CD14-positive monocyte (primary cell): ENCODE measurements at places on chromosomes 16 and 17.

DNA sequence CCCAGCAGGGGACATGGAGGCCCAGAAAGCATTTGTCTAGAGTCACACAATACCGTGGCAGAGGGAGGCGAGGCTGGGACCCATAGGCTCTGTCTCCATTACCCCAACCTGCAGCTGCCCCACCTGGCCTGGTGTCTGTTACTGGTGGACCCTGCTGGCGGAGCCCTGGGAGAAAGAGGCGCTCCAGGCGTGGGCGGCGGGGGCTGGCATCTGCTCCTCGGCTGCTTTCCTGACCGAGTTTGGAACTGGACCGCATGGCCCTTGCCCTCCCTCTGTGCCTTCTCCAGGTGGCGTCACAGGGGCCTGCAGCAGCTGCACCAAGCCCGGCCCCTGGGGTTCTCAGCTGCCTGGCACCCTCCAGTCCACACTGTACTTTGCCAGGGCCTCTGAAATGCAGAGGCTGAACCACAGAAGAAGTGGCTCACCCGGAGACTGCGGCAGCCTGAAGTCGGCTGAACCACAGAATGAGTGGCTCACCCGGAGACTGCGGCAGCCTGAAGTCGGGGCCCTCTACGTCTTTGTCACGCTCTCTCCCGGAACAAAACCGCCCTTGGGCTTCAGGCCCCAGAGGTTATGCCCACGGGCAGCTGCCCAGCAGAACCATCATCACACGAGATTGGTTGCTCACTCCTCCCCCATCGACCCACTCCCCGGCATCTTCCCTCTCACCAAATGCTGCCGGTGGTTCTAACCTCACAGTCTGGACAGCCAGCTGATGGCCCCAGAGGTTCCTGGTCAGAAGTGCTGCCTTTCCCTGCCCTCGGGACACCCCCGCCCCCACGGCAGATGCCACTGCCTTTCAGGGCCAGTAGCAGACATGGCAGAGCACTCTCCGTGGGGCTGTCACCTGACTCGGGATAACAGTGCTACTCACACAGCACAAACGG is 20.2 kb downstream of the CBFA2T3 start:
- peak; percentile 56 for DNase-seq

DNA sequence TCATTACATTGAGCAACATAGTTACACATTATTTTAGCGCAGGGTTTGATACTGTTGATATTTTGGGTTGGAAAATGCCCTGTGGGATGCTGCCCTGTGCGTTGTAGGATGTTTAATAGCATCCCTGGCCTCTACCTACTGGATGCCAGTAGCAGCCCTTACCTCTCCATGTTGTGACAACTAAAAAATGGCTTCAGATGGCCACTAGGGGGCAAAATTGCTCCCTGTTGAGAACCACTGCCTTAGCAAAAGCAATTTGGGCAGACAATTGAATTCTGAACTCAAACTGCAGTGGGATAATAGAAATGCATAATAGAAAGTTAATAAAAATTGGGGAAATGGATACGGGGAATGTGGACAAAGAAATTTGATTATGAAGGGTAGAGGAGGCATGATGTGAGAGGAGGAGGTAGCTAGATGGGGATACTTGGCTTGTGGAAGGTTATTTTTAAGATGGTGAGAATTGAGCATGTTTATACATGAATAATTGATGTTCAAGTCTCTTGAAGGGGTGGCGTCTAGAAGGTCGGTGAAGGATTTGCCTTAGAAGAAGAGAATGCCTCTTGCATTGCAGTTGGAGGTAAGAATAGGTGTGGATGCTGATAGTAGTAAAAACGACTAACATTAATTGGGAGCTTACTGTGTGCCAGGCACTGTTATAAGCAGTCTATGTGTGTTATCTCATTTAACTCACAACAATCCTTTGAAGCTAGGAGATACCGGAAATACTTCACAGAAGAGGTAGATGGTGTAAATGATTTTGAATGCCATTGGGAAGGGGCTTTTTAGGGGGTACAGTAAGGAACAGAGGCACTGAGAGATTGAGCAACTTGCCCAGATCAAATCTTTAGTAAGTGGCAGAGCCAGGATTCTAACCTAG is 19.0 kb downstream of the HEATR9 start:
- peak; percentile 45 for DNase-seq

DNA sequence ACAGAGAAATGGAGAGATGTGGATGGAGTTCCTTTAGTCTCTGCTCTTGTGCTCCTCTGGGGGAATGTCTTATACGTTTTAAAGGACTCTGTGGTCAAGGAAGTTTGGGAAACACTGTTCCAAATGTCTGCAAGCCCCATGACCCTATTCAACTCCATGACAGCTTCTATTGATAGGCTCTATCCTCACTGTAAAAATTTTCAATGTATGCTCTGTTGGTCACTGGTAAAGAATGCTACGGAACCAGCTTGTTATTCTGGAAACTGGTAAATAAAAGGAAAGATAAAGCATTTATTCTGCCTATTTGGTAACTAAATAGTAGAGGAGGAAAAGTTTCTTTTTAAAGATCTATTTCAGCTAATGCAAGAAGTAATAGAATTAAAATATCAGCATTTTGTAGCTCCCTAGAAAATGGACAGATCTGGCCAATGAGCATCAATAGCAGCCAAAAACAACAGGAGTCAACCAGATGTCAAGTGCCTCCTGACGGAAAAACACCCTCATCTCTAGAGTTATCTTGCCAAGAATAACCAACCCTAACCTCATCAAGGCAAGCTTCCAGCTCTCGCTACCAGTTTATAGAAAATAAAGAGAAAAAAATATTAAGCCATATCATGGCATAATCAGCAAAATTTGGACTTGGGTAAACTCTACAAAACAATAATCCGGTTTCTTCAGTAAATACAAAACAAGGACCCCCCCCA is 16.1 kb downstream of the GDE1 start:
- no peak for DNase-seq

DNA sequence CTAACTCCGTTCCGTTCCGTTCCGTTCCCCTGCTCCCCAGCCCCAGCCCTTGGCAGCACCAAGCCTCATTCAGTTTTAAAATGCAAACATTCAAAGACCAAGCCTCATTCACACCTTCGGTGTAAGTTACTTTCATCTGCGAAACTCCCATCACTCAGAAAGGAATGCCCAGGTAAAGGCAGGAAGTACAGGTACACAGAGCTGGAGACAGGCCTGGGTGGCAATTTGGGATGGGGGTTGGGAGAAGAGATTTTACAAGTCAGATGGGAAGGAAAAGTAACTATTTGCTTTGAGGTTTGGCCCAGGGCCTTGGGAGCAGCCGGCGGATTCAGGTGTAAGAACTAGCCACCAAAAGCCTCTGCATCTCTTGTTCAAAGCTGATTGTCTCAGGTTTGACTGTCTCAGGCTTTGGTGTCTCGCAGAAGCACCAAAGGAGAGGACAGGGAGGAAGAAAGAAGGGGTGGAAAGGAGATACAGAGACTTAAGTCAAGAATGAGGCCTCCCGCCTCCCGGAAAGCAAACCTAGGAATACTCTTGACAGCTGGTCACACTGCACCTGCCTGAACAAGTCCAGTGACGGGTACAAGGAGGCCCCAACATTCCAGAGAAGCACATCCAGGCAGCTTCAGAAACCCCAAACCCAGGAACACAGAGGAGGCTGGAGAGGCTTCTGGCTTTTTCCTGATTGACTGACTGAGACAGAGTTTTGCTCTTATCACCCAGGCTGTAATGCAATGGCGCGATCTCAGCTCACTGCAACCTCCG is 54.7 kb downstream of the NXN start:
- DNase-seq, result no peak

GRCh38 chr17:2157081-2157480 is 102.2 kb downstream of the HIC1 start:
- peak; percentile 77 for DNase-seq

- no peak for DNase-seq
Observed at GRCh38 chr17:33200587-33200986, 92.5 kb downstream of the ASIC2 start.

DNA sequence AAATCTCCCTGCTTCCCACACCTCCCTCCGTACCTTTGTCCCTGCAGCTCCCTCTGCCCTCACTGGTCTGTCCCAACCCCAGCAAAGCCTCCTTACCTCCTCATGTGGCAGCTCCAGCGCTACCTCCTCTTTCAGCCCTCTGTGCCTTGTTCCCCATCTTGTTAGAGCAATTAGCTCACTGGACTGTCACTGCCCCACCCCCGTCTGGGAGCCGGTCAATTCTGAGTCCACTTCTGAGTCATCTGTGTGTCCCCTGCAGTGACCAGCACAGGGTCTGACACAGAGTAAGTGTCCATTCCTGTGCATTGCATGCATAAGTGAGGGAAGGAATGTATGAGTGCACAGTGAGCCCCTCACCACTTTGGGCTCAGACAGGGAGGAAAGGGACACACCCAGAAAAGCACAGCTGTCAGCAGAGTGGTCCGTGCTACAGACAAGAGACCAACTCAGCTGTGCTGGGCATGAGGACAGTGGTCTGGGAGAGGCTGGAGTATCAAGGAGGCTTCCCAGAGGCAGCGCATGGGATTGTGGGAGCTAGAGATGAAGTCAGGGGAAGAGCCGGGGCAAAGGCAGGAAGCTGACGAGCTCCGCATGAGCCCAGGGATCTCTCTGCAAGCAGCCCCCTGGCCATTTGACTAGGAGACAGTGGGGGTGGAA is 45.9 kb downstream of the PITPNM3 start:
- DNase-seq, result no peak

GRCh38 chr17:6681671-6682070 is 30.1 kb downstream of the C17orf100 start:
- DNase-seq, result no peak

DNA sequence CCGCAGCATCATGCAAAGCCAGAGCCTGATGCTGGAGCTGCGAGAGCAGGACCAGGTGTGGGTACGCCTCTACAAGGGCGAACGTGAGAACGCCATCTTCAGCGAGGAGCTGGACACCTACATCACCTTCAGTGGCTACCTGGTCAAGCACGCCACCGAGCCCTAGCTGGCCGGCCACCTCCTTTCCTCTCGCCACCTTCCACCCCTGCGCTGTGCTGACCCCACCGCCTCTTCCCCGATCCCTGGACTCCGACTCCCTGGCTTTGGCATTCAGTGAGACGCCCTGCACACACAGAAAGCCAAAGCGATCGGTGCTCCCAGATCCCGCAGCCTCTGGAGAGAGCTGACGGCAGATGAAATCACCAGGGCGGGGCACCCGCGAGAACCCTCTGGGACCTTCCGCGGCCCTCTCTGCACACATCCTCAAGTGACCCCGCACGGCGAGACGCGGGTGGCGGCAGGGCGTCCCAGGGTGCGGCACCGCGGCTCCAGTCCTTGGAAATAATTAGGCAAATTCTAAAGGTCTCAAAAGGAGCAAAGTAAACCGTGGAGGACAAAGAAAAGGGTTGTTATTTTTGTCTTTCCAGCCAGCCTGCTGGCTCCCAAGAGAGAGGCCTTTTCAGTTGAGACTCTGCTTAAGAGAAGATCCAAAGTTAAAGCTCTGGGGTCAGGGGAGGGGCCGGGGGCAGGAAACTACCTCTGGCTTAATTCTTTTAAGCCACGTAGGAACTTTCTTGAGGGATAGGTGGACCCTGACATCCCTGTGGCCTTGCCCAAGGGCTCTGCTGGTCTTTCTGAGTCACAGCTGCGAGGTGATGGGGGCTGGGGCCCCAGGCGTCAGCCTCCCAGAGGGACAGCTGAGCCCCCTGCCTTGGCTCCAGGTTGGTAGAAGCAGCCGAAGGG is 24.2 kb downstream of the C1QTNF1 start:
- no peak for DNase-seq

GRCh38 chr17:34081269-34081668 is 173.8 kb upstream of the CCL2 start:
- DNase-seq, result no peak

DNA sequence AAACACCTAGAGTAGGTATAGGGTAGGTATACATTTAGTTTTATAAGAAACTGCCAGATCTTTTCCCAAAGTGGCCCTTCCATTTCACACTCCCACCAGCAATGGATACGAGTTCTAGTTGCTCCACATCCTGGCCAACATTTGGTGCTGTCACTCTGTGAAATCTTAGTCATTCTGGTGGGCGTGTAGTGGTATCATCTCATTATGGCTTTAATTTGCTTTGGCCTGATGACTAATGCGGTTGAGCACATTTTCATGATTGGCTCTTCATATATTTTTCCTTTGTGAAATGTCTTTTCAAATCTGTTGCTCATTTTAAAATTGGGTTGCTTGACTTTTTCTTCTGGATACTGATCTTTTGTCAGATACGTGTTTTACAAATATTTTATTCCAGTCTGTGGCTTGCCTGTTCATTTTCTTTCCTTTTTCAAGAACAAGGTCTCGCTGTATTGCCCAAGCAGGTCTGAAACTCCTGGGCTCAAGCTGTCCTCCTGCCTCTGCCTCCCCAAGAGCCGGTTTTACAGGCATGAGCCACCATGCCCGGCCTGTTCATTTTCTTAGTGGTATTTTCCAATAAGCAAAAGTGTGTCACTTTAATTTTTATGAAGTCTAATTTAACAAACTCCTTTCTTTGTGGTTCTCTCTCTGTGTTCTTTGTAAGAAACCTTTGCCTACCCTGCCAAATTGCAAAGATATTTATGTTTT is 192.4 kb downstream of the SEC14L1 start:
- DNase-seq, result peak; percentile 50

GRCh38 chr16:88333848-88334777 is 48.6 kb upstream of the ZNF469 start:
- no peak for DNase-seq

DNA sequence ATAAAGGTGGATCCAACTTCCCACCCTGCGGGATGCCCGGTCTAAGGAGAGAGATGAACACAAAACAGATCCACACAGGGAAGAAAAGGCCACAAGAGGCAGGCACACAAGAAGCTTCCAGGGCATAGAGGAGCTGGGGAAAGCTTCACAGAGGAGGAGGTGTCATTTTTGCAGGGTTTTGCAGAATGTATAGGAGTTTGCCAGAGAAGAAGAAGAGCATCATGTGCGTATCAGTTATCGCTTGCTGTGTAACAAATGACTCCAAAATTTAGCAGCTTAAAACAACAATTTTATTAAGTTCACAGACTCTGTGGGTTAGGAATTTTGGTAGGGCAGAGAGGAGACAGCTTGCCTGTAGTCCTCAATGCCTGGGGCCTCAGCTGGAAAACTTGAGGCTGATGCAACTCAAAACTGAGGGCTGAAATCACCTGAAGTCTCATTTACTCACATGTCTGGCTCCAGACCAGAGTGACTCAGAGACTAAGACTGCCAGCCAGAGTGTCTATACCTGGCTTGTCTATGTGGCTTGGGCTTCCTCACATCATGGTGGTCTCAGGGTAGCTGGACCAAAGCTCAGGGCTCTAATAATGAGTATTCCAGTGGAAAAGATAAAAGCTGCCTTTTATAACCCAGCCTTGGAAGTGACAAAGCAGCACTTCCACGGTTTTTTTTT is 33.9 kb upstream of the ZNF423 start:
- no peak for DNase-seq

DNA sequence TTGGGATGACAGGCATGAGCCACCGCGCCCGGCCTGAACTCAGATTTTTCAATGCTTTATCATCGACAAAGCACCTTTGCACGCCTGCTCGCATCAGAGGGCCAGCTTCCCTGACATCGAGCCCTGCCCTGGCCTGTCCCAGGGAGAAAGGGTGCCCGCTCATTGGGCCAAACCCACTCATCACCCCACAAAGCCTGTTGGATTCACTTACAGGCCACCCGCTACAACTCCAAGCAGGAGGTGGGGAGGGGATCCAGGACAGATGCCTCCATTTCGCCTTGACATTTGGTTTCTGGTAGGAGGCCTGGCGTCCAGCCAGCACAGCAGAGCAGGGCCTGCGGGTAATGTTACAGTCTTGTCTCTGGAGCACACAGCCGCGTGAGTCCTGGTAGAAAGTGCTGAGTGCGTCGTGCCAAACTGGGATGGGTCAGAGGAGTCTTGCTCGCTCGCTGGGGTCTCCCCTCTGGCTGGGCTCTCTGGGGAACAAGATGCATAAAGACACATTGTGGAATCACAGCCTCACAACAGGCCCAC is 19.8 kb downstream of the SMTNL2 start:
- no peak for DNase-seq

- DNase-seq, result peak; percentile 12
Observed at GRCh38 chr16:24253192-24253591, 2.9 kb upstream of the CACNG3 start.
